ENCODE measurements at places on chromosomes 7 and 10. TPM values are rescaled to one million over a fixed set of nuclear protein-coding genes. Genes with fewer than 3 reads are reported as not detected.

- DNase-seq = no peak
Observed at GRCh38 chr10:11225935-11226334, 208.3 kb downstream of the CELF2 start.

GRCh38 chr10:54081950-54082349 lies 719.1 kb downstream of the PCDH15 start:
- DNase-seq = no peak

DNA sequence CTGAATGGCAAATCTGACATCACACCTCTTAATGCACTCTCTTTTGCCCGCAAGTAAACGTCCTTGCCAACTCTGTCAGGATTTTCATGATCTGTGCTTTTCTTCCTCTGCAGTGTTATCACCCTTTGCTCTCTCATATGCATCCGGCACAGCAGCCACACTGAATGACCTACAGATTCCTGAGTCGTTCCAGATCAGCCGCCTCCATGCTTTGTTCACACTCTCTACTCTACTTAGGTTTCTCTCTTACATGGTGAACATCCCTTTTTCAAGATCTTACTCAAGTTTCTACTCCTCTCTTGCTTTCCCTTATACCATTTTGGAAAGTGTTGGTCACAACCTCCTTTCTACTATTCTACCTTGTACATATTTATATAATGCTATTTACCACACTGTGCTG lies 127.7 kb upstream of the AOAH start:
- DNase-seq = no peak

DNA sequence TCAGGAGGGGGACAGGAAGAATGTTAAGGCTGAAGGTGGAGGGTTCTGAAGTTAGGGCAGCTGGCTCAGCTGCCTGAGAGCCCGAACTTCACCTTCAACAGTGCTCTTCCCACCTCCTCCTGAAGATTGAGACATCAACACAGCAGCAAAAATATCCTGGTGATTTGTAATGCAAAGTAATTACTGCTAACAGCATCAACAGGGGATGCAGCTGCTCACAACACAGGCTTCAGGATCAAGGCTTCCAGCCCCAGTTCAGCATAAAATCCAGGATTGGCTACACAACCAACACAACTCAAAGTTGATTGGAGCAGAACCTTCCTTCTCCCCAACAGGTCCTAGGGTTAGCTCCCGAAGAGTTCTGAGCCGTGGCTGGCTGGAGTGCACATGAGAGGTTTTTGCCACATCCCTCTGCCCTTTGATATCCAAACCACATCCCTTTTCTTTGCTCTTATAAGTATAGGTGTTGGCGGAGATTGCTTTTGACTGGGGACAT lies 242.4 kb downstream of the KIAA1217 start:
- no peak for DNase-seq

- DNase-seq = no peak
Observed at GRCh38 chr10:3228629-3228945, 56.0 kb upstream of the PITRM1 start.

- no peak for DNase-seq
Observed at GRCh38 chr7:156592155-156592884, 48.3 kb upstream of the RNF32 start.

GRCh38 chr10:1549591-1550290 lies 187.6 kb downstream of the ADARB2 start:
- DNase-seq = no peak

EVX1 gene
- not detected for total RNA-seq
